Neural crest cell (in vitro differentiated cells): ENCODE measurements at places on chromosomes 6 and 20. TPM values are rescaled to one million over a fixed set of nuclear protein-coding genes. Genes with fewer than 3 reads are reported as not detected.

Gene PDE10A
- total RNA-seq = 23.7 and 26.2 TPM in 2 replicates

Gene CNKSR3
- total RNA-seq = 11.7 and 11.8 TPM in 2 replicates

Gene BPIFB1
- not detected in 2 replicates for total RNA-seq

Gene GSTA1
- total RNA-seq = not detected in 2 replicates

Gene TNFRSF21
- 16.4 and 19.8 TPM in 2 replicates for total RNA-seq

Gene BMP5
- 2.2 and 2.4 TPM in 2 replicates for total RNA-seq

Gene SNAP25
- 9.2 and 9.8 TPM in 2 replicates for total RNA-seq

Gene TREML2
- total RNA-seq = not detected in 2 replicates

Gene EFCAB8
- 0.26 TPM in 1 of 2 replicates, not detected in the other for total RNA-seq

Gene IL17A
- not detected in 2 replicates for total RNA-seq

Gene TUBB1
- total RNA-seq = not detected in 2 replicates

Gene SMLR1
- not detected in 2 replicates for total RNA-seq

Gene TAAR1
- not detected in 2 replicates for total RNA-seq

DNA sequence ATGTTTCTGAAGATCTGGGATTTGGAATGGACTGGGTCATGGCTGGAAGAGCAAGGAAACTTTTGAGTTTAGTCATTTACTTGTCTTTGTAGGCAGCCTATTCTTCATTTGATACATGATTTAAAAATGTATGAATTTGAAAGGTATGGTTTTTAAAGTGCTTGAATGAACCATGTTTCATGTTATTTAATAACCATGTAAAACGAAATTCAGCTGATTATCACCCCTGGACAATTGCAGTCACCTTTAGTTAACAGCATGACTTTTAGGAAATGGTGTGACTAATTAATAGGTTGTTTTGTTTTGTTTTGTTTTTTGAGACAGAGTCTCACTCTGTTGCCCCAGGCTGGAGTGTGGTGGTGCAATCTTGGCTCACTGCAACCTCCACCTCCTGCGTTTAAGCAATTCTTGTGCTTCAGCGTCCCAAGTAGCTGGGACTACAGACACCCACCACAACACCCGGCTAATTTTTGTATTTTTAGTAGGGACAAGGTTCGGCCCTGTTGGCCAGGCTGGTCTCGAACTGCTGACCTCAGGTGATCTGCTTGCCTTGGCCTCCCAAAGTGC is 2.1 kb downstream of the STX11 start:
- no peak for DNase-seq

- DNase-seq = peak; percentile 25
Measured at GRCh38 chr6:165872311-165872710, 209.3 kb upstream of the PDE10A start.

DNA sequence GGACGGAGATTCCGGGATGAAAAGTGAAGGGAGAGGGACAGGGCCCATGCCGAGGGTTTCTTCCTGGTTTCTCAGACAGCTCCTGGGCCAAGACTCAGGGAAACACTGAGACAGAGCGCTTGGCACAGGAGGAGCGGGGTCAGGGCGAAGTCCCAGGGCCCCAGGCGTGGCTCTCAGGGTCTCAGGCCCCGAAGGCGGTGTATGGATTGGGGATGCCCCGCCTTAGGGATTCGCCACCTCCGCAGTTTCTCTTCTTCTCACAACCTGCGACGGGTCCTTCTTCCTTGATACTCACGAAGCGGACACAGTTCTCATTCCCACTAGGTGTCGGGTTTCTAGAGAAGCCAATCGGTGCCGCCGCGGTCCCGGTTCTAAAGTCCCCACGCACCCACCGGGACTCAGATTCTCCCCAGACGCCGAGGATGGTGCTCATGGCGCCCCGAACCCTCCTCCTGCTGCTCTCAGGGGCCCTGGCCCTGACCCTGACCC is 55.0 kb upstream of the HLA-A start:
- no peak for DNase-seq

- no peak for DNase-seq
Measured at GRCh38 chr20:17627101-17627955, 54.7 kb downstream of the RRBP1 start.

GRCh38 chr6:53018446-53018845 is 23.4 kb upstream of the GSTA4 start:
- no peak for DNase-seq

GRCh38 chr6:31379850-31380249 is 22.9 kb upstream of the HLA-B start:
- no peak for DNase-seq

DNA sequence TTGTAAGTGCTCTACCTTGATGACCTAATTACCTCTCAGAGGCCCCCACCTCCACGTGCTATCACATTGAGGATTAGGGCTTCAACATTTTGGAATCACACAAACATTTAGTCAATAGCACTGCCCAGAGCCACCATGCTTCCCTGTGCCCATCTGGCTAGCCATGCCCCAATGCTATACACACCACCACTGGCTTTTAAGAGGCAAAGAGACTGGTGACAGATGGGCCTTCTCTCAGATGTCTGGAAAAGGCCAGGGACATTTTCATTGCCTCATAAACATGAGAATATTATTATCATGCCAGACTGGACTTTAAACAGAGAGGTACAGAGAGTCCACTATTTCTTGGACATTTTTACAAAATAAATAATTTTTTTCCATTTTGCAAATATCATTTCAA is 29.8 kb downstream of the TRMT6 start:
- no peak for DNase-seq

- no peak for DNase-seq
Measured at GRCh38 chr6:73722318-73723060, 26.5 kb downstream of the CD109 start.

- no peak for DNase-seq
Measured at GRCh38 chr6:87243812-87244211, 78.6 kb upstream of the SMIM8 start.

- DNase-seq = no peak
Measured at GRCh38 chr6:13544454-13545186, 29.8 kb upstream of the SIRT5 start.

DNA sequence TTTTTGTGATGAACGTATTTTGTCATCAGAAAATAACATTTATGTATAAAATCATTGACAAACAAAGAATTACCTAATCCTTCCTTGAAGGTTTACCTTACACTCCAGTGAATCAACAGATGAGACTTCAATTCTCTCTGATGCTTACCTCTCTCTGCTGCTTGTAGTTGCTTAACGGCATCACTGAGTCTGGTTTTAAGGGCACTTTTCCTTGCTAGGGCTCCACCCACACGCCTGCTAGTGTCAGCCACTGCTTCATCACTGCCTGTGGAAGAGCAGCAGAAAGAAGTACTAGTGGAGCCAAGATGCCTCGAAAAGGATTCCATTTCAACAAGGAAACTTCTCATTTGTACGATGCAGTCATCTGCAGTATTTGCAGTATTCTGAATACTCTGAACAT is 63.0 kb downstream of the FAM229B start:
- DNase-seq = no peak

GRCh38 chr6:117371492-117371891 is 54.2 kb downstream of the ROS1 start:
- DNase-seq = no peak

DNA sequence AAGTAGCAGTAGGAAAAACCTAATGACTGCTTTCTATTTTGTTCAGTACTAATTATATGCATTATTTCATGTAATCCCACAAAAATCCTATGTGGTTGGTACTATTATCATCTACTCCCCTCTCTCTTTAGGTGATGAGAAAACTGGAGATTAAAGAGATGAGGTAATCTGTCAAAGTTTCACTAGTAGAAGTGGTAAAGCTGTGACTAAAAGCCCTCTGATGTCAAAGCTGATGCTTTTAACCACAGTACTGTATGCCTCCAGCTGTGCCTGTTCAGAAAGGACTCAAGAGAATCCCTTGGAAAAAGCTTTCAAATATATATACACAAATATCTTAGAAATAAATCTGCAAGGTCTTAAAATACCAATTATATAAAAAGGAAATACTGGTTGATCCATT is 38.0 kb downstream of the PHIP start:
- no peak for DNase-seq

- no peak for DNase-seq
Measured at GRCh38 chr6:40334496-40335270, 252.5 kb downstream of the LRFN2 start.

DNA sequence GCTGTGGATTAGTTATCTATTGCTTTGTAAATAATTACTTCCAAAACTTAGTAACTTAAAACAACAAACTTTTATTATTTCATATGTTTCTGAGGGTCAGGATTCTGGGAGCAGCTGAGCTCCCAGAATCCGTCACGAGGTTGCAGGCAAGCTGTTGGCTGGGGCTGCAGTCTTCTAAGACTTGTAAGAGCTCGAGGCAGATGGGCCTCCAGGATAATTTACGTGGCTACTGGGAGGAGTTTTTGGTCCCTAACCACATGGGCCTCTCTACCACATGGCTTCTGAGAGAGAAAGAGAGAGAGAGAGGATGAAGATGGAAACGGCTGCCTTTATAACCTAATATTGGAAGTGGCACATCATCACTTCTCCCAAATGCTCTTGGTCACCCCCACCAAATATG is 64.9 kb upstream of the SULF2 start:
- no peak for DNase-seq

DNA sequence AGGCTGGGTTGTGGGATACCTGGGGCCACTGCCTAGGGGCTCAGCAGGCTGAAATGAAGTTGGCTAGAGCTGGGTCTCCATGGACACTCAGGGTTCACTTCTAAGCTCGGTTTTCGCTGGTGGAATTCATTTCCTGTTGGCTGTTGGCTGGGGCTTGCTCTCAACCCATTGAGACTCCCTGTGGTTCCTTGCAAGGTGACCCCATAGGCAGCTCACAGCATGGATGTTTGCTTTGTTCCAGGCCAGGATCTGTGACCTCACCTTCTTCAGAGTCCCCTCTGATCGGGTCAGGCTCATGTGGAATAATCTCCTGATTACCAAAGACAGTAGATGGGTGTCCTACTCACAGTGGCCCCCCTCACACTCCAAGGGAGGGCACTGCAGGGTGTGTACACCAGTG is 229.3 kb downstream of the QKI start:
- no peak for DNase-seq

- DNase-seq = no peak
Measured at GRCh38 chr20:57280221-57280620, 13.8 kb upstream of the BMP7 start.

GRCh38 chr6:9481292-9482029 is 933.4 kb downstream of the TFAP2A start:
- no peak for DNase-seq

- no peak for DNase-seq
Measured at GRCh38 chr6:53825532-53826321, 30.9 kb downstream of the LRRC1 start.

GRCh38 chr6:43953256-43953655 is 174.0 kb downstream of the MRPL14 start:
- DNase-seq = no peak

- no peak for DNase-seq
Measured at GRCh38 chr20:1301031-1301529, 27.9 kb downstream of the SDCBP2 start.

DNA sequence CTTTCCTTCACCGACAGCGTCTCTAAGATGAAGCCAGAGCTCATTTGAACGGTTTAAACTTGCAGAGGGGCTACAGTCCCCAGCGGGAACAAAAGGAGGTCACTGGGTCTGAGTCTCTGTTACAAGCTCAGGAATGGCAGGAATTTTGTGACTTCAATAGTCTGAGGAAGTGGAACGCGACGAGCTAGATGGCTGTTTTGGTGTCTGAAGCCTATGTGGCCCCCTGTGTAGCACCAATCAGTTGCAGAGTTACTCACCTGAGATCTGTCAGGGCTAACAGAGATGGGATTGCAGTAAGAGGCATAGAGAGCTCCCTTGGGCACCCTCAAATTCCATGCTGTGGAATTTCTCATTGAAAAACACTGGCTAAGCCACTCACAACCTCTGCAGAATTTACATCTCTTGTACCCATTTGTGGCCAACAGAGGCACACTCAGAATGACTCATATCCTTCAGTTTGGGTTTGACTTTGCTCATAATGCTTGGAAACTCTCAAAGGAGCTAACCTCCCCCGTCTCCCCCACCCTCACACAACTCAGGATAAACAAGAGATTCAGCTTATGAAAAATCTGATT is 7.1 kb upstream of the TCP11 start:
- peak; percentile 23 for DNase-seq
